ENCODE measurements at places on chromosomes 3 and 15.

GRCh38 chr3:28906561-28907310 is 374.1 kb upstream of the RBMS3 start:
- no peak for DNase-seq

DNA sequence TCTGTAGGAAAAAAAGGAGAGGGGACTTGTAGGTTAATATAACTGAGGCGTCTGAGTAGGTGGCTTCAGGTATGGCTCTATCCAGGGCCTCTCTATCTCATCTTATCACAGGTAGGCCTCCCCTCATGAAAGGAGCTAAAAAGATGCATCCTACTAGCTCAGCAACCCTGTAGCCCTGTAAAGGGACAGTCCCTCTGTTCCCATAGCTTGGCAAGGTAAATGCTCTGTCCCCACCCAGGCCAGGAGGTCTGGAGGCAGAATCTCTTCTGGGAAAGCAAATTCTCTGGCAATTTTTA is 135.2 kb downstream of the CHSY1 start:
- DNase-seq: no peak

GRCh38 chr3:113255100-113255853 is 43.9 kb downstream of the BOC start:
- DNase-seq: no peak

GRCh38 chr3:69329892-69330291 is 56.0 kb downstream of the FRMD4B start:
- no peak for DNase-seq

DNA sequence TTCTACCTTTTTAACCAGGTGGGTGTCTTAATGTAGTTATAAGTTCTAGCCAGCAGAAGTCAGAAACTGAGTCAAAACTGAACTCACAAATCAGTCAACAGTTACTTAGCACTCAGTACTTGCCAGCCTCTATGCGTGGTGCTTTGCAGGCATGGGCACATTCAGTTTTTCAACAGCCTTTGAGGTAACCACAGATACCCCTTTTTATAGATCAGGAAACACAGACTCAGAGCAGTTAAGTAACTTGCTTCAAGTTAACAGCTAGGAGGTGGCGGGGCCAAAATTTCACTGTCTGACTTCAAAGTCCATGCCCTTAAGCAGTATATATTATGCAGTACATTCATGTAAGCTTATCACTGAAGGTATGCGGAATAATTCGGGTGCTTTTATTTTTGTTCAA is 139.4 kb downstream of the FHIT start:
- DNase-seq: no peak

Measured in psoas muscle (tissue), 8 donors.